ENCODE measurements at places on chromosomes 4 and X.
A peak's percentile ranks its signal among the peaks of the same experiment; 100 is the strongest.

- no peak for DNase-seq
Measured at GRCh38 chr4:40258627-40259026, 61.8 kb downstream of the RHOH start.

DNA sequence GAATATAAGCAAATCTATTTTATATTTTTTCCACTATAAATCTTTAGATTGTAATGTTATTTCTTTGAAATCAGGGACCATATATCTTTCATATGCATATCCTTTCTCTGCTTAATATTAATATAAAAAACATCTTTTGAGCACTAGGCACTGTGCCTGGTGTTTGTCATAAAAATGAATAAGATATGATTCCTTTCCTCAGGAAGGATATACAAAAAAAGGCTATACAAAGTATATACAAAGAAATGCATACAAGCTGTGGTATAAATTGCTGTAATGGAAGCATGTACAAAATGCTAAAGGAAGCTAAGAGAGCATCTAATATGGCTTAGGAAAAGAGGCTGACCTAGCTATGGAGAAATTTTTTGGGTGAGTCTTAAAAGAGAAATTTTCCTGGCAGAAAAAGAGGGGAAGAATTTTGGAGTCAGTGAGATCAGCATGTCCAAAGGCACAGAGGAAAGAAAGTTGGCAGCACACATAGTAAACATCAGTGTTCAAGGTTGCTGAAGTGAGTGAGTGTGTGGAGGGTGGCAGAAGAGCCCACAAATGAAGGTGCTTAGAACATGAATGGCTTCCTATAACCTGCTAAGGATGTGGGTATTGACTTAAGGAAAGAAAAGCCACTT is 500.0 kb downstream of the SPRY1 start:
- no peak for DNase-seq

DNA sequence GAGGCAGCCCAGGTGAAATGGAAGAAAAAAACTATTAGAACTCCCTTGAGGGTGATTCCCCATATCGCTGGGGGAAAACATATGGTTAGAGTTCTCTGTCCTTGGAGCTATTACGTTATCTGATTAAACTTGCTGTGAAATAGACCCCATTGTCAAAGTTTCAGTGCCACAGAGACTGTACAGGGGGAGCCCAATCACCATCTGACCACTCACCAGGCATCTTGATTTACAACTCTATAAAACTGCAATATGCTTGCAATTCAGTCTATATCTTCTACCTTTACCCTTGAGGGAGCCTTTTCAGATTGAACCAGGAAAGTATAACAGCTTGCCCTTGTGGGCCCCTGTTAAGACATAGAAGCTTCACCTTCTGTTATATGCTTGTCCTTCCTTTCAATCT is 18.2 kb downstream of the TMEM255A start:
- no peak for DNase-seq

- no peak for DNase-seq
Measured at GRCh38 chr4:54779476-54780148, 121.9 kb downstream of the KIT start.

GRCh38 chrX:21166272-21166982 is 207.8 kb upstream of the CNKSR2 start:
- DNase-seq = no peak

DNA sequence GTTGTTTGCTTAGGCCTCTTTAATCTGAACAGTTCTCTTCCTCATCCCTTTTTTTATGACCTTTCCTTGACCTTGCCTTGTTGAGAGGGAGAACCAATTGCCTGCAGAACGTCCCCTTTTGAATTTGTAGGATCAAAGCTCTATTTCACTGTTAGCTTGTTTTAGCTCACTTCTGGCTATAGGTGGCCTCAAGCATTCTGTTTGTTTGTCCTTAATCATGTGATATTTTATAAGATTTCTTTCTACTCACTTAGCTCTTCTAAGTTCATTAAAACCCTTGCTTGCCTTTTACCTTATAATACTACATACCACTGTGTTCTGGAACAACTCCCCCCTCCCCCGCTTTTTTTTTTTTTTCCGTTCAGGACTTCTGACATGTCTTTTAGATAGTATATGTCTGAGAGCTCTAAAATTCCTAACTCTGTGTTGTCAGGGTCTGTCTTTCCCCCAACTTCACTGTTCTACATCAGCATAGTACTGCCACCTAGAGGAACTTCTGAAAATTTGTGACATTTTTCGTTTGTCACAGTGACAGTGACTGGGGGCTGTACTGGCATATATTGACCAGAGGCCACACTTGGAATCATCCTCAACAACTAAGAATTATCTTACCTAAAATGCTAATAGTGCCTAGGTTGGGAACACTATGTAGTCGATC is 128.5 kb downstream of the LARP7 start:
- DNase-seq = no peak

DNA sequence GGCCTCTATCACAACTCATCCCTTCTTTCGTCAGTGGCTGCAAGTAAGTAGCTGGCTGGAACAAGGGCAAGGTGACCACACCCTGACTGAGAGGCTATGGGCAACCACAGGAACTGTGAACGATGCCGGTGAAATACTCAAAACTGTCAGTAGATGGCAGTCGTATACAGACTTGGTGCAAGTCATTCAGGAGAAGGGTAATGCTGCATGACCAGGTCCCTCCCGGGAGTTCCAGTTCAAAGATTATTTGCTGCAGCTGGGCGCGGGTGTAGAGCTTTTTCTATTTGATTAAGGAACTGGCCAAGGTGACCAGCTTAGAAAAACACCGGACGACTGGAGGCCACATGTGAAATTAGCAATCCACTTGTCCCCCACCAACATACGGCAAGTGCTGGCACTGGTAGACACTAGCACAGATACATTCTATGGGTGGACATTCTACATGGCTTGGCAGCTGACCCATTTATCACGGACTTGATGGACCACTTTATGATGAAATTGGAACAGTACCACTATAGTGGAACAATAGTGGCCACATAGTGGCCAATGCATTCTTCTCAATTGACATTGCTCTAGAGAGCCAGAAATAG is 726.6 kb downstream of the TRAM1L1 start:
- peak; percentile 40 for DNase-seq

GRCh38 chr4:127781300-127782024 is 660 bp upstream of the HSPA4L start:
- DNase-seq = peak; percentile 12

- DNase-seq = no peak
Measured at GRCh38 chrX:115018040-115018647, 728 bp upstream of the IL13RA2 start.

DNA sequence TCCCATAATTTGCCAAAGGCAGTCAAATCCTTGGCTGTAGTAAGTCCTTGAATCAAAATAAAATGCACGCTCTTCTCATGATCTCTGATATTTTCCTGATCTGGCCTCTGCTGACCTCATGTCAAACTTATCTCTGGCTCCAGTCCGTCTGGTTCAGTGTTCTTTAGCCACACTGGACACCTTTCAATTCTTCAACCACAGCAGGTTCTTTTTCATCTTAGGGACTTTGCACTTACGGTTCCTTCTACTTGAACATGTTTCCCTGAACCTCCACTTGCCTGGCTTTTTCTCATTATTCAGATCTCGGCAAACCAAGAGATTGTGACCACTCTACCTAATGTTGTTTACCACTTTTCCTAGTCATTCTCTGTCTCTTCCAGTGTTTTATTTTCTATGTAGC is 10.3 kb downstream of the ENPEP start:
- no peak for DNase-seq

DNA sequence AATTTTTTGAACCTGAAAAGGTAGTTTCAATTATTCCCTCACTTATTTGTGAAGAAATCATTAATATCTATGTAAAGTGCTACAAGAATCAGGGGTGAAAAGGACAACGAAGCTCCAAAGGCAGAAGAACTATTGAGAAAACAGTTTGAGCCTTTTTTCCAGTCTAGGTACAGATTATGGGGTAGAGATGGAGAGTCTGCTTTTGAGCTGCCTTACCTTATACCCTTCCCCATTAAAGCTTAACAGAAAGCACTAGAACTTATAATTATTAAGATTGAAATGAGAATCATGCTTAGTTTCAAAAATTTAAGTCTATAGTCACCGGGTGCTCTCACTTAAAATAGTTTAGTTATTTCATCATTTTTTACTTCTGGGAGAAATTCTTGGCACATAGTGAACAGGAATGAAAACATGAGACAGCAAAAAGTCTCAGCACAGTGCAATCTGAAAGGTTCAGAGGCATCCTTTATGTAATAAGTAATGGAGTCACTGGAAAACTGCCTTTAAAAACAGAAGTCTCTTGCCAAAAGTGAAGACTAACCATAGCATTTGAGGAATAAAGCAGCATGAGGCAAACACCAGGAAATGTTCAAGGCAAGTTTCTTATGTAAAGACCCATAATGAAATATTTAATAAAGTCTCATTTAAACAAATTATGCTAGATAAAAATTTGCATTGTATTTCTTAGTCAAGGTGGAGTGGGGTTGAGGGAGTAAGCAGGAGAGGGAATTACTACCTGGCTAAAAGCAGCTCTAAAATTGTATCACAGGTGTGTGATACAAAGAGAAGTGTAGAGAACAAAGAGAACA is 5.1 kb upstream of the DCLK2 start:
- DNase-seq = no peak

DNA sequence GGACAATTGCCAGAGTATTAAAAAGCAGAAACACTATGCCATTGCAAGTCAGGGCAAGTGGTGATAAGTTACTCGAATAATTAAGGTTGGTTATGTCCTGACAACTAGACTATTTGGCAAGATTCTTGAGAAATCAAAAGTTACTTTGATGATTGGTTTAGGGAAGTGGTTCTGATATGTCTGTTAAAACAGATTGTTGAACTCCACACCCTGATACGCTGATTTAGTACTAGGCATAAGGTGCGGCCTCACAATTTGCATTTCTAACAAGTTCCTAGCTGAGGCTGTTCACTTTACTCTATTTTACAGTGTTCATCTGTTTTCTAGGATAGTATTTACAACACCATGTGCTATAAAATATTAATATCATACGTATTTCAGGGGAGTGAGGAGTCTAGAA is 12.5 kb downstream of the GABRA4 start:
- no peak for DNase-seq

DNA sequence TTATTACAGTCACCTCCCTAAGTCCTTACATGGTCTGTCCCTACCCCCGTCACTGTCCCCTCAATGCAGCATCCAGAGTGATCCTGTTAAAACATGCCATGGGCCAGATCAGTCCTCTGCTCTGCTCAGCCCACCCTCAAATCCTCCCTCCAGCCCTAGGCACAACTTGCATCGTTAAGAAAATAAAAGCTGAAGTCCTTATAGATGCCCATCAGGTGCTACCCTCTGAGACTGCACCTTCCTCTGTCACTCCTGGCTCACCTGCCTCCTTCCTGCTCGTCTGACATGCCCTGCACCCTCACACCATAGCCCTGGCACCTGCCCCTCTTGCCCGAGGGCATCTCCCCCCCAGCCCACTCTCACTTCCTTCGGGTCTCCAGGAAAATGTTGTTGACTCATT is 4.1 kb downstream of the STK32B start:
- DNase-seq = no peak

DNA sequence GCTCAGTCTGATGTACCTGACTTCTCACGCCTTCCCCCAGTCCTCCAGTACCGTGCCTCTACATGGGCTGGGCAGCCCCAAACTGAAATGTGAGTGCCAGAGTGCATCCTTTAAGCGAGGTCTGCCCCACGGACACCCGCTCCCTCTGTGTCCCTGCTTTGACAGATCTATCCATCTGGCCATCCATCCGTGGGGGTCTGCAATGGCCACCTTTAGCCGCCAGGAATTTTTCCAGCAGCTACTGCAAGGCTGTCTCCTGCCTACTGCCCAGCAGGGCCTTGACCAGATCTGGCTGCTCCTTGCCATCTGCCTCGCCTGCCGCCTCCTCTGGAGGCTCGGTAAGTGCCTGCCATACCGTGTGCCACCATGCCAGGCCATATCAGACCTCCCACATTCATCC is 827 bp downstream of the PORCN start:
- no peak for DNase-seq

- DNase-seq = no peak
Measured at GRCh38 chrX:14056206-14056605, 26.5 kb upstream of the GEMIN8 start.

- DNase-seq = no peak
Measured at GRCh38 chr4:122703868-122704267, 28.6 kb upstream of the BBS12 start.

GRCh38 chr4:76850010-76850441 is 47.9 kb downstream of the SOWAHB start:
- DNase-seq = no peak

GRCh38 chrX:27619975-27620374 is 29.8 kb downstream of the DCAF8L2 start:
- DNase-seq = no peak

- no peak for DNase-seq
Measured at GRCh38 chr4:4247696-4248028, 361 bp downstream of the TMEM128 start.

- DNase-seq = no peak
Measured at GRCh38 chrX:40065296-40066046, 32.3 kb downstream of the BCOR start.

DNA sequence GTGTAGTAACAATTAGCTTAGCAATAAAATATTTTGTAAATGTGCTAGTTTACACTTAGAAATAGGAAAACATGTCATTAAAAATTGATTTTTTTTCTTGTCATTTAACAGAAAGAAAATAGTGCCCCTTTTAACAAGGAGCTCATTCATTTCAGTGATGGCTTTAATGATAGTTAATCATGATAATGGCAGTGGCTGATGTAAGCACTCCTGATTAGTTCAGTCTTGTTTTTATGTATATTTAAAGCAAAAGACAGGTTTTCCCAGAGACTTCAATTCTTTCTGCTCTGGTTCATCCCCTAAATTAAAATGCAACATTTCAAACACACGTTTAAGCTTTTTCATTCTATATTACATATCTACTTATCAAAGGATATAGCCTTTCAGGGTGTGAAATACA is 1039.5 kb upstream of the PCDH7 start:
- DNase-seq = no peak

GRCh38 chrX:150146271-150146896 is 208.1 kb upstream of the EOLA2 start:
- no peak for DNase-seq

- no peak for DNase-seq
Measured at GRCh38 chr4:183097231-183098018, 1.6 kb upstream of the WWC2 start.

- DNase-seq = no peak
Measured at GRCh38 chr4:184649971-184650855, 675 bp downstream of the PRIMPOL start.

GRCh38 chr4:13514722-13515121 is 29.6 kb downstream of the NKX3-2 start:
- DNase-seq = no peak

DNA sequence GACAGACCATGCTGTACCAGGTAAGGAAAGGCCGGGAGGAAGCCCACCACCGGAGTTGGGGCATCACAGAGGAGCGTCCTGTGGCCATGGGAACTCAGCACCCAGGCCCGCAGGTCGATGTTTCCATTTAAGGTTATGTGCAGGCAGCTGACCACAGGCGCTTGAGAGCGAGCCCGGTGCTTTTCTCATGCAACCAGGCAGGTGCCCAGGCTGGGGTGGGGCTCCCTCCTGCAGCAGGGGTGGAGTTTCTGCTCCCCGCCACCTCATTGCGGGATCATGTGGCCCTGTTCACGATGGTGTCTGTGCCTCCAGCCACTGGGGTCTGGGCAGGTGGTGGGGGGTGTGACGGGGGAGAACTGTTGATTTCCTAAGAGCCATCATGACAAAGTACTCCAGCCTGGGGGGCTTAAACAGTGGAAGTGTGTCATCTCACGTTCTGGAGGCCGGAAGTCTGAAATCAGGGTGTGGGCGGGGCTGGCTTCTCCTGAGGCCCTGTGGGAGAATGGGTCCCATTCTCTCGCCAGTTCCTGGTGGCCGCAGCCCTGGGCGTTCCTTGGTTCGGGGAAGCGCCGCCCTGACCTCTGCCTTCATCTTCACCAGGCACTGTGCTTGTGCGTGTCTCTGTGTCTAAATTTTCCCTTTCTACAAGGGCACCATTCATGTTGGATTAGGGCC is 60.9 kb downstream of the CPZ start:
- DNase-seq = no peak
